ENCODE measurements at places on chromosomes 7 and 10.

DNA sequence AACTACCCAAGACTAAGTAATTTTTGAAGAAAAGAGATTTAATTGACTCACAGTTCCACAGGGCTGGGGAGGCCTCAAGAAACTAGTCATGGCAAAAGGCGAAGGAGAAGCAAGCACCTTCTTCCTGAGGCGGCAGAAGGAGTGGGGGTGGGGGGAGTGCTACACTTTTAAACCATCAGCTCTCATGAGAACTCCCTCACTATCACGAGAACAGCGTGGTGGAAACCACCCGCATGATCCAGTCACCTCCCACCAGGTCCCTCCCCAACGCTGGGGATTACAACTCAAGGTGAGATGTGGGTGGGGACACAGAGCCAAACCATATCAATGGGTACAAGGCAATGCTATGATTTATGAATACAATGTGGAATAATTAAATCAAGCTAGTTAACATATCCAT, 241.9 kb downstream of the PTPRN2 start:
- no peak for DNase-seq

DNA sequence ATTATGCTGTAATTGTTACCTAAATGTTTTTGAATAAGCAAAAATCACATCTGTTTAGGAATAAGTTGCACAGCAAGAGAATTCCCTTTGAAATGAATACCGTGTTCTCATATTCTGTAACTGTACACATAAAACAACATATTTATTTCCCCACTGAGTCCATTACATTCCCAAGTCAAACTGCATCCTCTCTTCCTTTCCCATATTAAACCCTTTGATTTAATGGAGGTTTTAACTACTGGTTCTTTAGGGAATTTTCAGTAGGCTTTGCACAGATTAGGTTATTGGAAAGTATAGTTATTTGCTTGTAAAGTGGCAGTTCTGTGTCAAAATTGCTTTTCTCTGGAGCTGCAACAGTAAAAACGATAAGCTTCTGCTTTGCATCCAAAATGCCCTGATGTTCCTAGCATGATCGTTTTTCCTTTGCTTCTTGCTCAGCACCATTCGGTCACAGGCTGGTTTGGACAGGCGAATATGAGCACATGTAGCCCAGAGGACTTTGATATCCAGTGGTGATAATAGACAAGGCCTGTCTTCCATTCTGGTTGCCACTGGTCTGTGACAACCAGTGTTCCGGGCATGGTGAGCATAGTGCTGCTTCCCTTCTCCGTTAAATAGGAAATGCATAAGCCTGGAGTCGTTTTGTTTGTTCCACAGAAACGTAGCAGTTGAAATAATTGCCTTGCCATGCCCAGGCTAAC, 696.1 kb downstream of the AUTS2 start:
- no peak for DNase-seq

DNA sequence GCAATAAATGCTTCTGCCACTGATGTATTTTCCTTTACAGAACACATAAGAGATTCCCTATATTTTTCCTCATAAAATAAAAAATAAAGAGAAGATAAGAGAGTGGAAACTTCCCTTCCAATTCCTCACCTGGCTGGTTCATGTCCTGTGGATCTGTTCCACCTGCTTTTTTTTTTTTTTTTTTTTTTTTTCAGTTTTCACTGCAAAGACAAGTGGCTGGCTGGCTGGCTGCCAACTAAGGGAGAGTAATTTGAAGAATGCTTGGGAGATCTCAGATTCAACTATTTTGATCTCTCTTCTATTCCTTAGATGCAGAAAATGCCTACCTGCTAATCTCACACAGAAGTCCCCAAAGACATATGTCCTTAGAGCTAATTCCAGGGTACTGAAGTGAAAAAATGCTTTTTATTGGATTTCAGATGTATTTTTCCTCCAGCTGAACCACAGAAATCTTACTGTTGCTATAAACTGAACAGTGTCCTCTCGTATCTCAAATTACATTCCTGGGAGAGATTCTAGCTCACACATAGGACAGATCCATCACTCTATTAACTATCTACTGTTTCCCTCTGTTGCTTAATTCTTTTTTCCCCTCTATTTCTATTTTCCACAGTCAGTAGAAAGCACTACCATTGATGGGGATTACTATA, 120.8 kb downstream of the NRCAM start:
- DNase-seq = no peak

GRCh38 chr7:83837683-83838082, 188.7 kb upstream of the SEMA3E start:
- no peak for DNase-seq

DNA sequence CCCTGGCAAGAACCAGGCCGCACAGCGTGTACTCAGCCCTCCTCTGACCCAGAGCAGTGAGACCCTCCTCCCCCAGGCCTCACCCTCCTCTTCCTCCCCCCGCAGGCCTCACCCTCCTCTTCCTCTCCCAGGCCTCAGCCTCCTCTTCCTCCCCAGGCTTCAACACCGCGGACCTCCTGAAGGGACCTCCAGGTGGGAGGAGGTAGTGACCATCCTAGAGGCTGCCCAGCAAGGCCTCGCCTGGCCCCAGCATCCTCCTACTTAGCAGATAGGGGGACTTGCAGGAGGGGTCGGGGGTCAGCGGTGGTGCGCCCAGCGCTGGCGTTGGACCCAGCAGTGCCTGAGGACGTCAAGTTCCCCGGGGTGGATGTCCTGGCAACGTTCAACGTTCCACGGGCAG, 270.8 kb downstream of the ELFN1 start:
- DNase-seq = no peak

DNA sequence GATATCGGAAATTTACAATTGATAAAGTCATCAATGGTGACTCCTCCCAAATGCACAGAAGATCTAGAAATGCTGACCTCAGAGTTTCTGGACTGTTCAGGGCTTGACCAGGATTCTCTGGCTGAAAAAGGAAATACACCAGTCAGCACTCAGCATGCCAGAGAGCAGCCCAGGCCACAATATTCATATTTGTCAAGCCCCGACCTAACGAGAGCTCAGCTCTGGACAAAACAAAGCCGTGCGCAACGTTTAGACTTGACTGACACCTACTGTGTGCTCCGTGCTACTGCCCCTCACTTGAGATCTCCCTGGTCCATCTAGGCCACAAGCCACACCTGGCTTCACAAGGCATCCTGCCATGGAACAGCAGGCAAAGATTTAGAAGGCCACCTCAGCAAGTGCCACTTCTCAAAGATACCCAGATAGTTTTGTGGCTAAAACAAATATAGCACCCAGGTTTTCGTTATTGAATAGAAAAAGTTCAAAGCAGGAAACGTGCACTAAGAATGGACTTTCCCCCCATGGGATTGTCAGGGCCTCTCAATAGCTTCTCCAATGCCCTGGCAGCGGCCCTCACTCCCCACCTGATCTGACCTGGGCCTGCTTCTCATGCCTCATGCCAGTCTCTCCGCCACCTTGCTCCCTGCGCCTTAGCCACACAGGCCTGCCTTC, 218.3 kb downstream of the FAM107B start:
- no peak for DNase-seq

DNA sequence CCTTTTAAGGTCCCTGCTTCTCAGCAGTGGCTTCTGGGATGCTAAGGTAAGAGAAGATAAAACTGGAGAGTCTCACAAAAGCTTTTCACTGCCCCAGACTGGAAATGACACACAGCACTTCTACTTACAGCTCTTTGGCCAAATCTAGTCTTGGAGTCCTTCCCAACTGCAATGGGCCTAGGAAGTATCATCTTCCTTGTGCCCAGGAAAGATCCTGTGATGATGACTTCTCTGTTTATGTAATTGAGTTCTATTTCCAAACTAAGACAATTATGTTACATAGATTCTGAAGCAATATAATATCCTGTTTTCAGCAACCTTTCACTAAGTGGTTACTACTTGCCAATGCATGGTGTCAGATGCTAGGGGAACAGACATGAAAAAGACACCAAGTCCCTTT, 234.1 kb downstream of the PTEN start:
- DNase-seq = no peak

- DNase-seq = no peak
These were observed 88.0 kb downstream of the ATXN7L1 start for GRCh38 chr7:105788356-105788755.

GRCh38 chr7:143068446-143068845, 16.3 kb downstream of the OR6V1 start:
- DNase-seq = no peak

DNA sequence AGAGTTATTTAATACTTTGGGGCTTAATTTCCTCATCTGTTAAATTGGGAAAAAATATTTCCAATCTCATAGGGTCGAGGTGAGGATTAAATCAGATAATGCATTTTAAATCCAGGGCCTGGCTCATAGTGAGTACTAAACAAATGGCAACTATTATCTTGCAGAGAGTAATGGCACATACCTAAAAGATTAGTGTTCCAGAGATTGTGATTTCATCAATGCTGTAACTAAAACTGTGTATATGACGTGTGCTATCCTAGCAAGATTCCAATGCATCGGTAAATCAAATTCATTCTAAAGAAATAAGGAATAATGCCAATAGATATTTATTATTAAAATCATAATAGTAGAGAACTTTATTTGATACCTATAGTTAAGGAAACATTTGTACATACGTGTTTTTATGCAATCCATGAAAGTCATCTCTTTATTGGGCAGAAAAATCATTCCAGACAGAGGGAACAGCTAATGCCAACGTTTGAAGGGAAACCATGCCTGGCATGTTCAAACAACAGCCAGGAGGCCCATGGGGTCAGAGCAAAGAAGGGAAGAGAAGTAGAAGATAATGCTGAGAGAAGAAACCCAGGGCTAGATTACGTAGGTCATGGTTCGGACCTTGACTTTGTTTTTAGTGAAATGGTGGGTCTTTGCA, 174.8 kb upstream of the AGR3 start:
- DNase-seq = no peak

- DNase-seq = no peak
These were observed 14.2 kb downstream of the PDLIM1 start for GRCh38 chr10:95276367-95277200.

DNA sequence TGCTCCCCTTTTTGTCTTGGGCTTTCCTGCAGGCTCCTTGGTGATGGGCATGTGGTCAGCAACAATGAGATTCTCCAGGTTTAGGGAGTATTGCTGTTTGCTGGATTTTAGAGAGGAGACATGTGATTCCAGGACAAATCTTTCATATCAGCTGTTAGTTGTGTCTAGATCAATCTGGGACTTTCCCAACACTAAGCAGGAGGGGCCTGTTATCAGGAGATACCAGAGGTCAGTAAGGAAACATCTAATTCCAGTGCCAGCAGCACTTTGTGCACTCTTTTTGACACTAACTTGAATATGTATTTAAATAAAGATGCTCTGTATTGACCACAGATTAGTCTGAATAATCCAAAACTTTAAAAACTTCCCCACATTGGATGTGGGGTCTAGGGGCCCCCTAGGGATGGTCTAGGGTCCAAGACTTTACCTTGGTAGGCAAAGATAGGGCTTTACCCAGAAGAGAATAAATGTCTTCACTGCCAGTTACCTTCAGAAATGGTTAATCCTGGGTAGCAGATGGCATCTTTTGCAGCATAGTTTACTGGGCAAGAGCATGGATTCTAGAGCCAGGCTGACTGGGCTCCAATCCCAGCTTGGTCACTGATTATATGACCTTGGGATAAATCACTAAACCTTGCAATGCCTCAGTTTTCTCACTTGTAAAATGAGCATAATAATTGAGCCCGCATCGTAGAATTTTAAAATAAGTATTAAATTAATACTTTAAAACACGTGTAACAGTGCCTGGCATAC, 6.4 kb upstream of the FIGNL1 start:
- DNase-seq = no peak

GRCh38 chr7:33876596-33877274, 28.6 kb upstream of the BMPER start:
- no peak for DNase-seq

GRCh38 chr7:155580367-155580766, 34.0 kb upstream of the CNPY1 start:
- DNase-seq = no peak

DNA sequence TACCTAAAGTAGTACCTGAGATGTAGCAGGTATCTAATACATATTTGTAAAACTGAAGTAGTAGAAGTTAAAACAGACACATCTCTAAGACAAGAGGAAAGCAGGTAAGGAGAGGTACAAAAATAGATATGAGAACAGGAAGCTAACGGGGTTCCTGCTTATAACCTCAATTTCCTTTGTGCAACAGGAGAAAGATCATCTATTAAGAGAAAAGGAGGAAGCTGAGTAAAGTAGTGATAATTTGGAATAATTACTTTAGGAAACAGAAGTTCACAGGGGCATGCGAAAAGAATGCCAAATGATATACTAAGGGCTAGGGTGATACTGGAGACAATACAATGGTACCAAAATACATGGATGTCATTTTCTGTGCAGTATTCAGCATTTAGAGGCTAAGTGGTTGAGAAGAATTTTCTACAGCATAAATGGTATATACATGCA, 108.7 kb downstream of the NRBF2 start:
- no peak for DNase-seq

GRCh38 chr7:155729847-155730246, 82.4 kb downstream of the SHH start:
- DNase-seq = no peak

DNA sequence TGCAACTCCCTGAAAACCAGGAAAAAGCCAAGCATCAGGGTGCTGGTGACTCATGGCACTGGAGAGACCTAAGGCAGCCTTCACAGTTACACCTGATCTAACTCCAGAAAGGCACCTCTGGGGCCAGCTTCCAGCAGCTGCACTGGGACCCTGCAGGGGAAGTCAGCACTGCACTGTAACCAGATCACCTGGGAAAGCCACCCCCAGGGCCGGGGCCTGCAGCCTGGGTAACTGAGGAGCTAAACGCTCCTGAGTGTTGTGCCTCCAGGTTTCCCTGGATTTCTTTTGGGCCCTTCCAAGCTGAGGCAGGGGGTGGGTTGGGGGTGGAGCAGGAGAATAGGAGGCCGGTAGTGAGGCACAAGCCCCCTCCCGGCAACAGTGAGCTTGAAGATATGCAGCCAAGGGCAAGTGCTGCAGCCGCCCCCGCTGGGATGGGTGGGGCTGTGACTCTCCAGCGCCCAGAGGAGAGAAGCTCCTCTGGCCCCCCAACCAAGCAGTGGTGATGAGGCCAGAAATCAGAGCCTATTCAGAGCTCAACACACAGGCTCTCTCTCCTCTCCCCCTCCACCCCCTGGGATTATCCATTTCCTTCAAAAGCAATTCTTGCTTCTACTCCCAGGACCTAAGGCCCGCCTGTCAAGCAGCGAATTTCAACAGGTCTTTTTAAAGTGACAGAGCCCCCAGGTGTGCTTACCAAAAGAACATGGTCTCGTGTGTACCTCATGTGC, 2.6 kb downstream of the CXCL12 start:
- DNase-seq = no peak

- no peak for DNase-seq
These were observed 57.4 kb downstream of the CDK6 start for GRCh38 chr7:92778972-92779371.
